SK-N-SH (cell line): ENCODE measurements at places on chromosomes 5 and 9. TPM values are rescaled to one million over a fixed set of nuclear protein-coding genes. Genes with fewer than 3 reads are reported as not detected.

The LHFPL2 gene
- 8.6 and 10.4 TPM in 2 replicates for polyA plus RNA-seq

The NFIL3 gene
- 6.8 and 9.3 TPM in 2 replicates for polyA plus RNA-seq

The SRA1 gene
- polyA plus RNA-seq, result 35.9 and 37.8 TPM in 2 replicates

The DMRT2 gene
- polyA plus RNA-seq, result not detected in 2 replicates

The SLCO6A1 gene
- not detected in 2 replicates for polyA plus RNA-seq

The SURF6 gene
- polyA plus RNA-seq, result 42.1 and 44.5 TPM in 2 replicates

The PRRC1 gene
- 26.6 and 34.2 TPM in 2 replicates for polyA plus RNA-seq

The ADGRV1 gene
- polyA plus RNA-seq, result 0.23 and 0.49 TPM in 2 replicates

The CNTFR gene
- 1.8 and 3.7 TPM in 2 replicates for polyA plus RNA-seq

The HTR4 gene
- not detected in 2 replicates for polyA plus RNA-seq

The SH3GL2 gene
- 0.03 and 0.05 TPM in 2 replicates for polyA plus RNA-seq

The RIOK2 gene
- polyA plus RNA-seq, result 5.6 and 5.9 TPM in 2 replicates

DNA sequence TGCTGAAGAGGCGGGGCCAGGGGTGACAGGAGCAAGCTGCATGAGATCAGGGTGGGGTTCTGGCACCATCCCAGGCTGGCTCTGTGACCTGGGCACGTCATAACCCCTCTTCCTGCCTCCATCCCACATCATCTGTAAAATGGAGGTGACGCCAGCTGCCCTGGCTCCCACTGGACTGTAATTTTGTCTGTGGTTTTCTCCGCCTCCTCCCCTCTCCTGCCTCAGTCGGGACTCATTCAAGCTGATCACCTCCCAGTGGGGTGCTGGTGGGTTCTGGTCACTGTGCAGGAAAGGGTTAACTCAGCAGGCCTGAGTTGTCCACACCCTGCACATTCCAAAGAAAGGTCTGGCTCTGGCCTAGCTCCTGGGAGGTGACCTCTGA lies 128.2 kb downstream of the RXRA start:
- DNase-seq, result no peak

GRCh38 chr5:139137697-139138096 lies 60.5 kb downstream of the SIL1 start:
- DNase-seq, result peak; percentile 47

DNA sequence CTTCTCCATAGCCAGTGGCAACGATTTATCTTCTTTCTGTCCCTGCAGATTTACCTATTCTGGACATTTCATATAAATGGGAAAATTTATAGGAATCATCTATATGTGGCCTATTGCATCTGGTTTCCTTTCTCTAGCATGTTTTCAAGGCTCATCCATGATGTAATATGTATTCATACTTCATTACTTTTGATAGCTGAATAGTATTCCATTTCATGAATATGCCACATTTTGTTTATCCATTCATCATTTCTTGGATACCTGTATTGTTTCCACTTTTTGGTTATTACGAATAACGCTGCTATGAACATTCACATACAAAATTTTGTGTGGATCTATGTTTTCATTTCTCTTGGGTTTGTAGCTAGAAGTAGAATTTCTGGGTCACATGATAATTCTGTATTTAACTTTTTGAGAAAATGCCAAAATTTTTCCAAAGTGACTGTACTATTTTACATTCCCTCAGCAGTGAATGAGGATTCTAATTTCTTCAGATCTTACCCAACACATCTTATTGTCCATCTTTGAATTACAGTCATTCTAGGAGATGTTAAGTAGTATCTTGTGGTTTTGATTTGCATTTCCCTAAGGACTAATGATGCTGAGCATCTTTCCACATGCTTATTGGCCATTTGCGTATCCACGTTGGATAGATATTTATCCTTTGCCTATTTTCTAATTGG lies 3.6 kb downstream of the IARS1 start:
- no peak for DNase-seq

DNA sequence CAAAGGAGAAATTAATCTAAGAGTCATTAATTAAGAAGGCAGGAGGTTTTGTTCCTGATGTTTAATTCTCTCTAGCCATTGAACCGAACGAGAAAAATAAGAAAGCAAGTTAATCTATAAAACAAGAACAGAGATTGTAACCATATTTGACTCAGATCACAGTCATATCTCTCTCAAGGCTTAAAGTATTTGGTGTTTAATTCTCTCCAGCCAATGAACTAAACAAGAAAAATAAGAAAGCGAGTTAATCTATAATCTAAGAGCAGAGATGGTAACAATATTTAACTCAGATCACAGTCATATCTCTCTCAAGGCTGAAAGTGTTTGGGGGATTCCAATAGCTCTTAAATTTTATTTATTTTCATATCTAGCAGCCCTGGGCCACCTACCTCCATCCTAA lies 74.4 kb upstream of the SHISAL2B start:
- DNase-seq, result no peak

DNA sequence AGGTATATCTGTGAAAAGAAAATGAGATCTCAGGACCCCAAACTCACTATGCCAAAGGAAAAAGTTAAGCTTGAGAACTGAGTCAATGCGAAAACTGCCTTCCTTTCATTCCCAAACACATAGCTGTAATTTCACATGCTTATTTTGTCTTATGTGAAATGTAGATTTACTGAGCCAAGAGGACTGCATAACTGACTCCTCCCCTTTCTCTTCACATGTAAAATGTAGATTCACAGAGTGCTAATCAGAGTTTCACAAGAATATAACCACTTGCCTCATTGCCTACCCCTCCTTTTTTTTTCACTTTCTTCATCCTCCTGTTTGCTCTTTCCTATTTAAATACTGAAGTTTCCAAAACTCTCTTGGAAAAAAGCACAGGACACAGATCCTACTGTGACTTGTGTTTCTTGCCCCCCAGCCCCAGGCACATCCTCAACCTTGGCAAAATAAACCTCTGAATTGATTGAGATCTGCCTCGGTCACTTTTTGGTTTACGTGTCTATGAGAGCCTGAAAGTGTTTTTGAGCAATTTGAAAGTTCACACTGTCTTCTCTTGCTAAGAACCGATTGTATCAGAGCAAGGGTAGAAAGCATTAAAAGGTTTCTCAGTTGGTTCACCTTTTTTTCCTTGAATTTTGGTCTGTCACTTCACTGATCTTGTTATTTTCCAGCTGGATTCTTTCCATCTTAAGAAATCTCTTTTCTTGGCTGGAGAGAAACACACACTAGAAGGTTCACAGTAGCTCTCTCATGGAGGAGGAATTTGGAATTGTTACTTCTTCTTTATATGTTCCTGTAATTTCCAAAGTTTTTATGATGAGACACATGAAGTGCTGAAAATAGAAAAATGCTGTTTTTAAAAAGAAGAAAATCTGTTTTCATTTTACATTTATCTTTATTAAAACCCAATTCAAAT lies 44.8 kb upstream of the SNAPC3 start:
- no peak for DNase-seq

DNA sequence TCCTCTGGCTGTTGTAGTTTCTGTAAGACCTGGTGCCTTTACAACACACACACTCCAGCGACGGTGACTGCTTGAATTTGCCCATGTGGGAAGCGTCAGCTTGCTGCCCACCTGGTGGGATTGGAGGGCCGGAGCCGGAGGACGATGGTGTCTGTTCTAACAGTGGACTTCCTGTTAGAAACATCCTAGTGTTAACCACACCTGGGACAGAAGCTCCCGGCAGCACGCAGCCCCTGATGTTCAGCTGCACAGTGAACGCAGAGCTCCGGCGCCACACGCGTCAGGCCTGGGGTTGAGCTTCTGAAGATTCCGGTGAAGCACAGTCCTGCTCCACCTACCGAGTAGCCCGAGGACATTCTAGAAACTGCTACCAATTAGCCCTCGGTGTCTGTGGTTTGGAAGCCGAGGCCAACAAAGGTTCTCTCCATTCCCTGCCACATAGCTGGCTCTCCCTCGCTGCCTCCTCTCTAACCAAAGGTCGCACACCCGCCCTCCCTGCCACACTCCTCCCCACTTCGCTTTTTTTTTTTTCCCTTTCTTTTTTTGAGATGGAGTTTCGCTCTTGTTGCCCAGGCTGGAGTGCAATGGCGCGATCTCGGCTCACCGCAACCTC lies 14.4 kb downstream of the PMPCA start:
- DNase-seq, result no peak

DNA sequence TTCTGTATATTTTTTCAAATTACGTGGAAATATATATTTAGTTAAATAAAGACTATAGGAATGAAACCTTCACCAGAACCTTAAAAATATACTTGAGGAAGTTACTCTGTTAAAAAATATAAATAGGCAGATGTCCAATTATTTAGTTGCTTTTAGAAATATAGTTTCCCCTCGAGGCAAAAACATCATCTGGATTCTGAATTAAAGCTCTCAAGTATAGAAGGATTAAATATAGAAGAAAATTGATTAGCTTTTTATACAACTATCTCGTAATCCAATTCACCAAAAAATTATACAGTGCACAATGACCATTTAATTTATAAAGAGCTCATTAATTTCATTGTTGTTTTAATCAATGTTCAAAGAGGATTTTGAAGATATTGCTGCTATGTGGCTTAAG lies 601.4 kb downstream of the GABRG2 start:
- DNase-seq, result no peak

GRCh38 chr5:34491251-34491620 lies 164.9 kb upstream of the RAI14 start:
- peak; percentile 36 for DNase-seq

DNA sequence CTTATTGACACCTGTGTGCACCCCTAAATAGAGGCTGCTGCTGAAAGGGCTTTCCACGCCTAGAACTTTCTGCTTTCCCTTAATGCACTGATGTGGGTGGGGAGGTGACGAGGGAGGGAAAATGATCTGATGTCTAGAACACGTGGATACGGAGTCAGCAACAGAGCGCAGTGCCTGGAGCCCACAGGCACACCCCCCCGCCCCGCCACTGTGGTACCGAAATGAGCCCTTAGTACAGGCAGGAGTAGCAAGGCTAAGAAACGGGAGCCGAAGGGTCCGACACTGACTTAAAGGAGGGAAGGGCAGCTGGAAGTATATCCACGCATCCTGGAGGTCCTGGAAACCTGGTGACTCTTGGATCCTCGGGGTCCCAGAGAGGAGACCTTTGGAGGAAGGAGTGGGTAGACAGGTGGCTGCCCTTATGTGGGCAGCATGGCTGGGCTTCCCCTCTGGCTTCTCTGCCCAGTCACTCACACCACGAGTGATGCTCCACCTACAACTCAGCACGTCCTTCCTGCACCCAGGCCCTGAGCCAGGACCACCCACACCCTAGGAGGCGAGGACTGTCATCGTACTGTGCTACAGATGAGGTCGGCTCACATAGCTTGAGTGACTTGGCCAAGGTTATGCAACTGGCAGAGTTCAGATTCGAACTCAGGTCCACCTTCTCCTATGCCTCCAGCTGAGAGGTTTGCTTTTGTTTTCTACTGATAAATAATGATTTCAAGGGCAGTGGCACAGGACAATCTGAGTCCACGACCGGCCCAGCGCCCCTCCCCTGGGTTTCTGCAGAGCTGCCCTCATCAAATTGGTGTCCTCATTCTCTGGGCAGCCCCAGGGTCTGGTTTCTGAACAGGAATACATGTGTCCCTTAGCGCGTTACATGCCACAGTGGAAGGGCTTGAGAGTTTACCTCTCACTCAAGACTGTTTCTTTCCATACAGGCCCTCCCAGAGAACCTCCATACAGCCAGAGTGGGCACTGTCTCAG lies 4.7 kb upstream of the VAV2 start:
- DNase-seq, result no peak

- DNase-seq, result peak; percentile 10
Observed at GRCh38 chr9:8179381-8180053, 379.9 kb upstream of the DMAC1 start.

GRCh38 chr9:132077881-132078698 lies 1.6 kb downstream of the MED27 start:
- DNase-seq, result peak; percentile 62

- DNase-seq, result no peak
Observed at GRCh38 chr5:25255128-25255527, 610.4 kb upstream of the CDH10 start.

- no peak for DNase-seq
Observed at GRCh38 chr5:85096421-85096820, 711.7 kb upstream of the EDIL3 start.

GRCh38 chr5:126754609-126755008 lies 22.3 kb upstream of the LMNB1 start:
- DNase-seq, result no peak

DNA sequence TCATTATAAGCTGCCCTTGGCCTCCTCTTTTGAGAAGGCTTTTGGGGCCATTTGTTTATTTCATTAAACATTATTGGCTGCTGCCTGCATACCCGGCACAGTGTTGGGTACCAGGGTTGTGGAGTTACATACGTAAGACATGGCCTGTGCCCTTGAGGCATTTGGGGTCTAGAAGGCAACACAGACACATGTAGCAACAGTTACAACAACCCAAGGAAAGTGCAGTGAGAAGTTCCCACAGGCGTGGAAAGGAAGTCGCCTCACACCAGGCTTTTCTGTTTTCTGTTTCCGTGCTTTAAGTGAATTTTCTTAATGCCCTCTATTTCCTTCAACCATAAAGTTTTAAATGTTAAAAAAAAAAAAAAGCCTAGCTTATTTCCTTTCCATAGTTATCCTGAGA lies 47.4 kb downstream of the GALNT10 start:
- DNase-seq, result no peak

GRCh38 chr5:106174903-106175302 lies 1495.8 kb downstream of the EFNA5 start:
- DNase-seq, result no peak

- no peak for DNase-seq
Observed at GRCh38 chr9:5292141-5292540, 12.4 kb downstream of the RLN2 start.

- DNase-seq, result no peak
Observed at GRCh38 chr5:481347-481746, 38.4 kb downstream of the EXOC3 start.

DNA sequence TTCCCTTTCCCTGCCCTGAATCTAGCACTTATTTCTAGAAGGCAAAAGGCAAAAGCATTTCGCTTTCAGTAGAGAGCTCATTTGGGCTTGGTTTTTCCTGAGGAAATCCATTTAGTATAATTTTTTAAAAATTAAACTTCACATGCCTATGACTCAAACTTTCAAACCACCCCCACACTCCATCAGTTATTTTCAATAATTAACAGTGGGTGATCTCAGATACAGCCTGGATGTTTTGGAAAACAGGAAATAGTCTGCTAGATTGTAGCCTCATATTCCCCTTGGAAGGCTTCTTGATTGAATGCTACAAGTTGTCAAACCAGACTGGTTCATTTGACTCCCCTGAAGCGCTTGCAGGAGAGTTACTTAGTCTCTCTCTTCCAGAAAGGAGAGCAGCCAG lies 40.6 kb downstream of the SEMA5A start:
- no peak for DNase-seq

DNA sequence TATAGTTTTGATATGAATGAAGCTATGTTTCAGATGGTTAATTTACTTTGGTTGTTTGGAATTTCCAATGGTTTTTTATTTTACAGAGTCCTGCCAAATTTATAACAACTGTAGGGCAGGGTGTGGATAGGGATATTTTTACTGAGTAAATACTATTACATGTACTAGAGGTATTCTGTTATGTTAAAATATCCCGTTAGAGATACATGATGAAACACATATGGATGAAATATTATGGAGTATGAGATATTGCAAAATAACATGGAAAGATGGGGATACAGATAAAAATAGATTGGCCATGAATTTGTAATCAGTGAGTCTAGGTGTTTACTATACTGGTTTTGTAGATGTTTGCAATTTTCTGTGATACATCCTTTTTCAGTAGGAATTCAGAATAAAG lies 76.7 kb downstream of the RAB24 start:
- DNase-seq, result no peak

GRCh38 chr5:180166176-180166575 lies 42.8 kb downstream of the RASGEF1C start:
- no peak for DNase-seq

GRCh38 chr5:73388306-73388684 lies 60.3 kb downstream of the FOXD1 start:
- no peak for DNase-seq
